ENCODE measurements at places on chromosomes 11 and 22.
A peak's percentile ranks its signal among the peaks of the same experiment; 100 is the strongest.

DNA sequence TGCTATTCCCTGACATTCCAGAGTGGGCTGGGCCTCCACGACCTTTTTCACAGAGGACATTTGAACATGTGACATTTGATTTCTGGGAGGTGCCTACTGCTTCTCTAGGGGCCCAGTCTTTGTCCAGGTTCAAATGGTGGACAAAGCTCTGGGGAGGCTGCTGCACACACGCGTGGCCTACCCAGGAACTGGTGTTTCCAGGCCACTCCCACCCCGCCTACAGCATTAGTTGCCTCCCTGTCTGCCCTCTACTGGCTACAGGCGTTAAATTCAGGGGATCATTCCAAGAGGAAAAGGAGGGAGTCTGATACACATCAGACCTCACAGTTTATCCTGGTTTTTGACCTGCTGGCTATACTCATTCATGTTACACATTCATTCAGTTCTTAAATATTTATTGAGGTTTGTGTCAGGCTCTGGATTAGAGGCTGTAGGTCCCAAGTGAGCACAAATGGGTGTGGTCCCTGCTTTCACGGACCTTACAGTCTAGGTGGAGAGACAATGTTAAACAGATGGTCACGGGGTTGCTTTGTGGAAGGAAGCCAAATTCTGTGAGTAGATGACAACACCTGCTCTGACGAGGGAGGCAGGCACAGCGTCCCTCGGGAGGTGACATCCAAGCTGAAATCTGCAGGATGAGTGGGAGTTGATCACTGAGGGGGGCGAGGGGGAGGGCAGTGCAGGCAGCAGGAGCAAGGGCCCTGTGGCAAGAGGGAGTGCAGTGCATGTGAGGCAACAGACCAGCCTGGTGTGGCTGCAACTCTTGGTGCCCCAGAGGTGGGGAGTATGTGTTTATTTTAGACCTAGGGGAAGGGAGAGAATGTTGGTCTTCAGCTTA, 11.8 kb downstream of the TUB start:
- peak; percentile 62 for DNase-seq

- DNase-seq = no peak
Measured at GRCh38 chr11:61347916-61348461, 13.7 kb downstream of the CYB561A3 start.

- DNase-seq = no peak
Measured at GRCh38 chr11:113542420-113542819, 67.2 kb upstream of the DRD2 start.

- no peak for DNase-seq
Measured at GRCh38 chr11:5065027-5065426, 4.3 kb upstream of the OR52E1 start.

DNA sequence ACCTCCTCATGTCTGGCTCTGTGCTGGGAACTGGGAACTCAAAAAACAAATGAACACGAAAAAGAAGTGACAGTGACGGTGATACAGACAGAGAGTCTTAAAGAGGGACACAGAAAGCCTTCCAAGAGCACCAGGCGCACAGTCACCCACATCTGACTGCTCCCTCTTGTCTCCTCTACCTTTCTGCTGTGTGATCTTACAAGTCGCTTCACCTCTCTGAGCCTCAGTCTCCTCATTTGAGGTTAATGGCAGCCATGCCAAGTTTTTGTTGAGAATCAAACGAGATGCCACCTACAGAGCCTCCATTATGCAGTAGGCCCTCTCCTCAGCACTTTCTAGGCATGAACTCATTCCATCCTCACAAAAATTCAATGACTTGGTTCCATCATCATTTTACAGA, 3.7 kb downstream of the LRRC32 start:
- no peak for DNase-seq

DNA sequence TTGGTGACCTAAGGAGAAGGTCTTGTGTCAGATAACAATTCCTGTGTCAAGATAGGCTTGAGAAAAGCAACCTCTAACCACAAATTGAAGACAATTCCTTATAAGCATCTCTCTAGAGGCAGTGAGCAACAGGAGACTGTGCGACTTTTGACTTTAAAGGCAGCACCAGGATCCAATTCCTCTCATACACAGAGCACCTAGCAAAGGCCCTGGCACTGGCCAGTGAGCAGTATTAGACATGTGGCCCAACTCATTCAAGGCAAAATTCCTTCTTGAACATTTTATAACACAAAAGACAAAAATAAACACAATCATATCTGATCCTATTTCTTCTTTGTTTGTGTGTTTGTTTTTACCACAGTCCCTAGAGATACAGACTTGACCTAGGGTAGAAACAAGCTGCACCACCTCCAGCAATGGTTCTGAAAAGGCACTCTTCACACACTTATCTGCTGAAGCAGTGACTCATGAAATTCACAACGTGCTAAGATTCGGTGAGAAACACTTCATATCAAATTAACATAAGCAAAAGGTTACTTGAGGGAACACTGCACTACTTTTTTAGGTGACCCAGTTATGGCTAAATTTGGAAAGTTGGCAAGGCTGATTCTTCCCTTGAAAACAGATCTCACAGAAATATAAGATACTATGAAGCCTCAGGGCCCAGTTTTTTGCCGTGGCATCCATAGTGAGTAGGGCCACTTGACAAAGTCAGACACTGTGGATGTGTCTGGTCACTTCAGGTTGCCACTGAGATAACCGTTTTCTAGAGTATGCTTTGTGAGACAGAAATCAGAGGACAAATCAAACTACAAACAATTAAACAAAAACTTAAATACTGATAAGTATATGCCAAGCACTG, 1018.9 kb downstream of the DLG2 start:
- no peak for DNase-seq

DNA sequence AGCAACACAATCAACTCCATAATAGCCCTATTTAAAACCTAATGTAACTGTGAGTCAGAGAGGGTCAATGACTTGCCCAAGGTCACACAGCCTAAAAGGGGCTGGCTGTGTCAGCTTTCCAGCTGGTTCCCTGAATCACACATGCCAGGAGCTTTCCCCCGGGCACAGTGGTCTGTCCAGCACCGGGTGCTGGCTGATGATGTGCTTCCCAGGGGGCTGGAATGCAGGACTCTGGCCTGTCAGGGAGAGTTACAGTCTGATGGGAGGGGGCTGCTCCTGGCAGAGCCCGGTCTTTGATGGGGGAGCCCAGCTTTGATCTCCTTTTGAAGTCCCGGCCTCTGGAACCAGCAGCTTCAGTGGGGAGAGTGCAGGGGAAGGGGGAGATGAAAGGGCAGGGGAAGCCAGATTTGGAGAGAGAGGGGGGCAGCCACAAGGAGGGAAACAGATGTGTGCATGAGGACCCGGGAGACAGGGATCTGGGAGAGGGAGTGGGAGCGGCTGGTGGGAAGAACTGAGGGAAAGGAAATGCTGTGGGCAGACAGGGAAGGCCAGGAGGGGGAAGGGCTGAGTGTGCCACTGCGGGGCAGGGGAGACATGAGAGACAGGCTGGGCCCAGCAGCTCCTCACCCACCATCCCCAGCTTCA, 102.7 kb downstream of the NECTIN1 start:
- no peak for DNase-seq

GRCh38 chr22:37387793-37388192, 39.5 kb downstream of the ELFN2 start:
- no peak for DNase-seq

DNA sequence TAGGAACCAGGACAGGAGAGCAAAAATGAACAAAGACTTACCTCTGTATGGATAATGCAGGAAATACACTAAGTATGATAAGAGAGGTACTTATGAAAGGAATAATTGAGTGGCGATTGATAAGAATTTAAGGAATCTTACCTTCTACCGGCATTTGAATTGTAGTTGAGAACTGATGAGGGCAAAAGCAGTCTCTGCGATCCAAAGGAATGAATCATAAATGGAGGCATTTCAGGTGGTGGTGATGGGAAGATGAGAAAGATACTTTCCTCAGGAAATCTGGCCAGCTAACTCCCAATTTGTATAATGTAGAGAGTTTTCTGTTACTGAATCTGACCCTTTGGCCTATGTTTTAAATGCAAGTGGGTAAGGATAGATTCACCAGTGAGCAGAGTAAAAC, 71.9 kb upstream of the C11orf87 start:
- DNase-seq = no peak

GRCh38 chr22:24230911-24231656, 13.8 kb downstream of the GGT5 start:
- DNase-seq = peak; percentile 9

GRCh38 chr11:105577641-105578040, 32.2 kb upstream of the GRIA4 start:
- no peak for DNase-seq

GRCh38 chr22:50710221-50710620, 27.8 kb upstream of the ACR start:
- DNase-seq = no peak

DNA sequence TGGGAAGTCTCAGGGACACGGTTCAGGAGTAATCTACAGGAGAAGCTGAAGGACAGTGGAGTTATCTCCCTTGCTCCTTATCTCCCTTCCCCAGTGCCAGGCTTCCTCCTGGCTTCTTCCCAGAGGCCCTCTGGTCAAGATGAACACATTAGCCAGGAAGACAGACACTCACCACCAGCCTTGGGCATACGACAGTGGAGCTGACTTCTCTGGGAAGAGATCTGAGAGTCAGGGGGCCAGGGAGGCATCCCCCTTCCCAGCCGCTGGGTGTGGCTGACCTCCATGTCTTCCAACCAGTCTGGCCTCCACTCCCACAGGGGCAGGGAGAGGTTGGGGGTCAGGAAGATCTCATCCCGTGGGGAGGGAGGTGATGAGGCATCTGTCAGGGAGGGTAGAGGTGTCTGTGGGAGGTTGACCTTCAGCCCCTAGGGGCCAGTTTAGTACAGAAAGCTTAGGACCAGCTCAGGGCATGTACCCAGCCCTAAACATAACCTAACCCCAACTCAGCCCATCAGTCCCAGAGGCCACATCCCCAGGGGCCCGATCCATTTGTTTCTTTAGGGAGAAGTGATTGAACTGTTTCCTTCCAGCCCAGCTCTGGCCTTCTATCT, 12.7 kb downstream of the ROBO4 start:
- no peak for DNase-seq

- no peak for DNase-seq
Measured at GRCh38 chr22:32629573-32629957, 155.0 kb downstream of the FBXO7 start.

DNA sequence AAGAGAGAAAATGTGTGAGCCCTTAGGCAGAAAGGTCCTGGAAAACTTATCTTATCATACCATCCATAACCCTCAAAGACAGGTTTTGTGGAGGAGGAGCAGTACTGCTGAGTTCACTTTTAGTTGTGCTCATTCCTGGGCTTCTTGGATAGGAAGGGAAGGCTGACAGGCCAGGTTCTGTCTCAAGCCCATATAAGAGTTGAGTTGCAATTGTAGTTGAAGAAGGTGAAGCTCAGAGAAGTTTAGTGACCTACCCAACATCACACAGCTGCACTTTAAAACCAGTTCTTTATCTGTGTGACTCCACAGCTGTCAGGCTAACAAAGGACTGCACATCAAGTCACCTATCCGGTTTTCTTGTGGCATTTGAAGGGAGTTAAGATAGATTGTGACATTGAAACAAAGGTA, 13.0 kb downstream of the TEAD1 start:
- no peak for DNase-seq

- no peak for DNase-seq
Measured at GRCh38 chr22:20116376-20116950, 559 bp downstream of the RANBP1 start.

- no peak for DNase-seq
Measured at GRCh38 chr11:34238966-34239365, 118.8 kb downstream of the ABTB2 start.

- no peak for DNase-seq
Measured at GRCh38 chr11:133337951-133338418, 194.3 kb downstream of the OPCML start.

DNA sequence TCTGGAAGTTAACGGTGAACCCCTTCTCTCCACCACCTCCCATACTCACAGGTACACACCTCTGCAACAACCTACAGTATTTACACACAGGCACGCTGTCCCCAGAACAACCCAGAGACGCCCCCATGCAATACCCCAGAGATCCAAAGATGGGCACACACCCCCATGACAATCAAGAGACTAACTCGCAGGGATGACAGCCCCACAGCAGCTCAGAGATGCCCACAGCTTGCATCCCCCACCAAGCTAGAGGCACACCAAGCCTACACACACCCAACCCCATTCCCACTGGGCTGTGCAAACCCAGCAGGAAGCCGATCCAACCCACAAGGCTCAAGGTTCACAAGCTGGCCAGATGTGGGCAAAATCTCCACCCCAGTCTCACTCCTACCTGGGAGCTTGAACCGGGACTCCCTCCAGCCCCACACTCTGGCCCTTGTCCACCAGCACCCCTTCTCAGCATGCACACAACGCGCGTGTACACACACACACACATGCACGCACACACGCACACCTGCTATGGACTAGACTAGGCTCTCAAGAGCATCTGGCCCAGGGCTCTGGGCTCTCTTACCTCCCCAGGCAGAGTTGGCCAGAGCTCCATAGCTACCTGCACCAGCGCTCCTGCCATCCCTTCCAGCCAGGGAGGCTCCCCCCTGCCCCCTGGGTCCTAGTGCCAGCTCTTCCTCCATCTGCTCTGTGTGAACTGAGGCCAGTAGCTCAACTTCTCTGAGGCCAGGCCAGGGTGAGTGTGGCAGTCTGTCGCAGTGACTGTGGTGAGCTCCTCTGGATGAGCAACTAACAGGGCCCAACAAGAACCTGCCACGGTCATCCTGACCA, 11.5 kb downstream of the STARD10 start:
- DNase-seq = no peak

DNA sequence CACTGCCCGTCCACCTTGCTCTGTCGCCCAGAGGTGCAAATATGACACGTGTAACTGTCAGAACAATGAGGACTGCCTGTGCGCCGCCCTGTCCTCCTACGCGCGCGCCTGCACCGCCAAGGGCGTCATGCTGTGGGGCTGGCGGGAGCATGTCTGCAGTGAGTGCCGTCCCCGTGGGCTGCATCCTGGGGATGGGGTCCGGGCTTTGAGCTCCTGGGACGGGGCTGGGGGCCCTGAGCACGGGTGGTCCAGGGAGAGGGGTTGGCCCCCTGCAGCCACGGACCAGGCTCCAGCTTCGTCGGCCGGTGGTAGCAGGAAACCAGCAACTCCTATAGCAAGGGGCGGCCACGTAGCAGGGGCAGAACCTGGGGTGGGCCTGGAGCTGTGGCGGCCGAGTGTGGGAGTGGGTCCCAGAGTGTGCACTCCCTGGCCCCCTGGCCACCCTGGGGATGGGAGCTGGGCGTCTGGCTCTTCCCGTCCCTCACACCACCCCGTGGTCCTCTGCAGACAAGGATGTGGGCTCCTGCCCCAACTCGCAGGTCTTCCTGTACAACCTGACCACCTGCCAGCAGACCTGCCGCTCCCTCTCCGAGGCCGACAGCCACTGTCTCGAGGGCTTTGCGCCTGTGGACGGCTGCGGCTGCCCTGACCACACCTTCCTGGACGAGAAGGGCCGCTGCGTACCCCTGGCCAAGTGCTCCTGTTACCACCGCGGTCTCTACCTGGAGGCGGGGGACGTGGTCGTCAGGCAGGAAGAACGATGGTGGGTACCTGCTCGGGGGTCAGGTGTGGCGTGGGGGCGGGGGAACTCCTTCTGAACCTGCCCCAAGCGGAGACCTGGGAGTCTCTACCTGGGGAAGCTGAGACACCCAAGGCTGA, 10.1 kb downstream of the MUC2 start:
- no peak for DNase-seq
